NCI-H1694 (cell line): ENCODE measurements at places on chromosomes 5 and 9.
A peak's percentile ranks its signal among the peaks of the same experiment; 100 is the strongest.

GRCh38 chr9:134492281-134492691 lies 149.3 kb upstream of the COL5A1 start:
- DNase-seq: no peak

DNA sequence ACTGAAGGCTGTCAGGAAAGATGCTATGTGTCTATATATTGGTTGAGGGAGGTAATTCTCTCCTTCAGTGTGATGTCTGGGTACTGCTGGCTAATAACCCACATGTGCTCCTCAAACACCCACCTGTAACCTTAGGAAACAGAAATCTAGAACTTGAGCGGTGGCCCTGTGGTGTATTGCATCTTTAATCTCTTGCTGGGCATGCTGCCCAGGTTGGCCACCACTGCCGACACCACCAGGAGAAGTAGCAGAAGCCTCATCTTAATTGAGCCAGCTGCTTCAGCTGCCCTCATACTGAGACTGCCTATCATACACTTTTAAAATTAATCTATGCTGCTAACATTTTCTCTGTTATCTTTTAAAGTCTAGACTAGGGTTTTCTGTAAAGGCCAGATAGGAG lies 103.5 kb upstream of the C5orf63 start:
- DNase-seq: no peak

DNA sequence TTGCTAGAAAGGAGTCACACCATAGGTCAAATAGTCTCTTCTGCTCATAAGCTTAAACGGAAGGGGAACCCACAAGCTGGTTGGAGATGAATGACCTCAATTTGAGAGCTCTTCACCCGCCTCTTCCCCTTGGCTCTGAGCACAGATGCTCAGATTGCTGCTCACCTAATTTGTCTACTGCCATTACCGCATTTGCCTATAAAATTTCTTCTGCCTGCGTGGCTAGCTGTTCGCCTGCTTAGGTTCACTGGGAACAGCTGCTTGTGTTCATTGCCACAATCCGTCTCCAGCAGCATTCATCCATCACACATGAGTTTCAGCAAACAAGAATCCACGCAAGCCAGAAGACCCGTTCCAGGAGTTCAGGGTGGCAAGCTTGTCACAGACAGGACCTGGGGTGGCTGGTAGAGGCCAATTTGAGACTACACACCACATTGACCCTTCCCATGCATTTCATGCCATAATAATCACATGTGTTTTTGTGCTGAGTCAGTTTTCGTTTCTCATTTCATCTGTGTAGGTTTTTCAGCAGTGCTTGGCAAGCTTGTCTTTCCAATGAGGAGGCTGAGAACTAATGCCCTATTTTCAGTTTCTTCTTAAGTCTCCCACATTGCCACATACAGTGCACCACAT lies 50.2 kb upstream of the DNAH5 start:
- peak; percentile 94 for DNase-seq

GRCh38 chr5:14790220-14790619 lies 81.4 kb downstream of the ANKH start:
- no peak for DNase-seq

- no peak for DNase-seq
These were observed 665.1 kb upstream of the COX7C start for GRCh38 chr5:85952680-85953079.

DNA sequence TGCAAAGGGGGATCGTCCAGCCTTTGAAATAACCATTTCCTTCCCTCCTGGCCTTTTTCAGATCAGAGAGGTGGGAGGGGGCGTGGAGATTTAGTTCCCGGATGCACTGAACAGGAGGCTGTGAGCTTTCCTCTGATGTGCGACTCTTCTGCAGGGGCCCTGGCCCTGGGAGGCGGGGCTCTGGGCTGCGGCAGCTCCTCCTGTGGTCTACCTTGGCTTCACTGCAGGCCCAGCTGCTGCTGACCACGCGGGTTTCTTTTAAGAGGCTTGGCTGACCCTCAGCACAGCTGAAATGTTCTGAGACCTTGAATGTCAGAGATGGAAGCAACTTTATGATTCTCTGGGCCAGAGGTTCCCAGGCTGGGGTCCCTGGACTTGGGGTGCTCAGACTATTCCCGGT lies 27.0 kb upstream of the COL15A1 start:
- no peak for DNase-seq

DNA sequence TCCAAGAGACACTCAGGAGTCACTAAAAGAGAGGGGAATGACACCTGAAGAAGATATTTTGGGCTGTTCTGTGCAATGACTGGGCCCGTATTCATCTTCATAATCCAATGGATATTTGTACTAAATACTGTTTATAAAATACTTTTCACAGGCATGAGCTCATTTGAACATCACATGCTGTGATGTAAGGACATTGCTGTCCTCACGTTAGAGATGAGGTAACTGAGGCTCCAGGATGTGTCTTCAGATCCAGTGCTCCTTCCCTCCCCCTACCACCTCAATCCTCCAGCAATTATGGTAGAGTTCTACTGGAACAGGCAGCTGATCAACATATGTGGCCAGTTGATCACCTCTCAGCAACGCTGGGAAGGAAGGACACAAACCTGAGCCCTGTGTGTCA lies 139.4 kb upstream of the OSMR start:
- DNase-seq: no peak

DNA sequence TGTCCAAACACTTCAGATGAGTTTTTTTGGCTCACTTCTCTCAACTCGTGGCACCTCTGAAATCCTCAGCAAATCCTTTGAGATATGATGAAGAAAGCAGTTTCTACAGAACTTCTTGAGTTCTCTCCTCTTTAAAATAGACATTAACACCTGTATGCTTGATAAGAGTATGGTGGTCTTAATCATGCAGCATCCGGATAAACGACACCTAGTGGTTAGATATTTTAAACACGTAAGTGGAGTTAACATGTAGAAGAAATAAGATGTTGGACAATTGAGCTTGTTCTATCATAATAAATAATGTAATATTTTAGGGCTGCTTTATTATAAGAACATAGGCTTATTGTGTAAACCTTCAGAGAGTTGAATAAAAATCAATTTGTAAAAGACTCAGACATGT lies 324.8 kb downstream of the CYLC2 start:
- no peak for DNase-seq

GRCh38 chr5:14327624-14328023 lies 184.5 kb downstream of the TRIO start:
- no peak for DNase-seq

- no peak for DNase-seq
These were observed 797.3 kb downstream of the MAT2B start for GRCh38 chr5:164302533-164303235.

DNA sequence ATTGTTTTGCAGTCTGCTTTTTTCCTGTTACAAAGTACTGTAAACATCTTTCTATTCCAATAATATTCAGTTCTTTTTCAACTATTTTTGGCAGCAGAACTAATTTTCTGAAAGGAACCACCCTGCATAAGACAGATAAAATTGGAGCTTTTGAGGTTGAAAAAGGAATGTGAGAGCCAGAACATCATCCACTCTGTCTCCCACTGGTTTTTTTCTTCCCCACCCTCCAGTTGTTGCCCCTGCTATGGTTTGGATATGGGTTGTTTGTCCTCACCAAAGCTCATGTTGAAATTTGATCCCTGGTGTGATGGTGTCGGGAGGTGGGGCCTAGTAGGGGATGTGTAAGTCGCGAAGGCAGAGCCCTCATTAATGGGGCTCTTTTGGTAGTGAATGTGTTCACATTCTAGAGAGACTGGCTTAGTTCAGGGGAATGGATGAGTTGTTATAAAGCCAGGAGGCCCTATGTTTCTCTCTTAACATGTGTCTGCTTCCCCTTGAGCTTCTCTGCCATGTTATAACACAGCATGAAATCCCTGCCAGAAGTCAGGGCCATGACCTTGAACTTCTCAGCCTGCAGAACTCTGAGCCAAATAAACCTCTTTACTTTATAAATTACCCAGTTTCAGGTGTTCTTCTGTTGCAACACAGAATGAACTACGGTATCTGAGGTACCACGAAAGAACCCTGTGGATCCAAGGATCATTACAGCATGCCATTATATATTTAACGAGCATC lies 34.8 kb upstream of the MAST4 start:
- no peak for DNase-seq

DNA sequence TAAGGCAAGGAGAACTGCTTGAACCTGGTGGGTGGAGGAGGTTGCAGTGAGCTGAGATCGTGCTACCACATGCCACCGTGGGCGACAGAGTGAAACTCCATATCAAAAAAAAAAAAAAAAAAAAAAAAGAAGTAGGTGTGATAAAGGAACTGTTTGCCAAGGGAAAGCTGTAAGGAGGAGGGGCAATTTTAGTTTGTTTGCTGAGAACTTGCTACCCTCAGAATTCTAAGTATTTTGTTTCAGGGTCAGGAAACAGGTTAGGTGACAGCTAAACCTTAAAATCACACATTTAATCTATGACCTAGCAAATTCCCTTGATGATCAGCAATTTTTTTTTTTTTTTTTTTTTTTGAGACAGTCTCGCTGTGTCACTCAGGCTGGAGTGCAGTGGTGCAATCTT lies 7.2 kb upstream of the ARRDC3 start:
- no peak for DNase-seq

- DNase-seq: no peak
These were observed 12.3 kb upstream of the IFNK start for GRCh38 chr9:27511771-27512170.

DNA sequence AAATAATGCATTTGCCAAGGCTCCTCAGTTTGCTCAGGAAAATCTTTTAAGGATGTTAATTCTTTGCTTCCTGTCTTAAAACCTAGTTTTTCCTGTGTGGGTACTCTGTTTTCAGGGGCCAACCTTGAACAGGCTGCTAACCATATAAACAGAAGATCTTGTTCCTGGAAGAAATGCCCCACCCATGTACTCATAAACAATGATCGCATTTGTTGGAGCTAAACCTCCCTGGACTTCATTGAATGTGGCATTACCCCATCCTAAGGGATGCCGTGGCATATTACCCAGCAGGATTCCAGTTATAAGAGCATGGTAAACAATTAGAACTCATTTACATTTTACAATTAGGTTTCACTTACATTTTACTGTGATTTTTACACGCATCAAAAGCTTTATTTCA lies 436.0 kb downstream of the ZNF608 start:
- DNase-seq: no peak
